ENCODE measurements at places on chromosomes 5 and 9. TPM values are rescaled to one million over a fixed set of nuclear protein-coding genes. Genes with fewer than 3 reads are reported as not detected.

DNA sequence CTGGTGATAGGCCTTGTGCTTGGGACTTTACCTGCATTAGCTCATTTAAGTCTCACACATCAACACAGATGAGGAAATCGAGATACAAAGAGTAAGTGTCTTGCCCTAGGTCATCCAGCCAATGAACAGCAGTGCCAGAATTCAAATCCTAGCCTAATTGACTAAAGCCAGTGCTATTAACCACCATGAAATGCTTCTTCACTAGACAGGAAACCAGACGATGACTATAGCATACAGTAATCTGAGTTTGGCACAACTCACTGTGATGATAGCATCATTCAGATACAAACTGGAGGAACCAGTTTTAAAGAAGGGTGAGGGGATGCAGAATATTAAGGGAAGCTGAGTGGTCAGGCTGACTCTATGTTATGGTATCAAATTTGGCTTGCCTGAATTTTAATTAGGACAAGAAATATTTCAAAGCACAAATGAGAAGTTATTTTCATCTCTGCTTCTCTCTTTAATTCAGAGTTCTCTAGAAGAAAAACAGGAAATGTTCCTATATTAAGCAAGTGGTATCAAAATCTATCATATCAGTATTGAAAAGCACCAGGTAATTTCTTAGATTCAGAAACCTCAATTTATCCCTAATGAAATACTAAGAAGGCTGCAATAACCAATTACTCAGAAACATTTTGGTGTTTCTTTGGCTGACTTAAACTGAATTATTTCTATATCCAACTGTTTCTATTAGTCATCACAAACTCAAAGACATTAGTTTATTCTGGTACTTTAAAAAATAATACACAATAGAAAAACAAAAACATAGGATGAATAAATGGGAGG is 147.0 kb upstream of the RASA1 start:
- peaks cover 6% of the 10 kb centered on the region for H3K36me3 ChIP-seq
- peaks cover 59% of the 10 kb centered on the region for H3K4me1 ChIP-seq
- peaks cover 4% of the 10 kb centered on the region for H3K27me3 ChIP-seq
- peak; percentile 10 for DNase-seq
- peak overlapping the region; percentile 18 for H3K4me3 ChIP-seq
- peak overlapping the region; percentile 86 for H3K27ac ChIP-seq

Gene NSMF
- 57.6 TPM for total RNA-seq

DNA sequence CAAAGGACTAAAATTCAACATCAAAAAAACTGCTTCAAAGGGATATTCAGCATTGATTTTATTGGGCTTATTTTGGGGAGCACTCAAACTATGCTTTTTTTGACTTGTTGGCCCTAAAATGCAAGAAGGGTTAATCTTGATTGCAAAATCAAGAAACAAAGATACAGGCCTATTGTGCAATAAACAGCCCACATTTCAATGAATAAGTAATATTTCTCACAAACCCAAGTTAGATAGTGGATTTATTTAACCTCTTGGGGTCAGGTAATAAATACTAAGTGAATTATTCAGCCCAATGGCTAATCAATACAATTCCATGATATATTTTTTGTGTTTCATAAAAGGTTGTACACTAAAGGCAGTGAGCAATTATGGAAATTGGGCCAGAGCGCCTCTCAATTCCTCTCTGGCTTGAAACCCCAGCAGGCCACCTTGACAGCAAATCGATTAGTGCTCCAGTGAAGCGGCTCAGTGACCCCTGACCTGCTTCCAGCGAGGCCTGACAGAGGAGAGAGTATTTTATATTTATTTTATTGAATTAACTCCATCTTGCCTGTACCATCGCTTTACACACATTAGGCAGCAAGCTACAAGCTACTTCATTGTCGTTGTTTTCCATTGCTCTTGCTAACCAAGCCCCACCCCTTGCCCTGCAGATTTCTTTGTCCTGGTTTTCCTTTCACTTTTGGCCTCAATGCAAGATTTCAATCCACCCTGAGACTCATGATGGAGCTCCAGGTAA is 65.5 kb downstream of the EBF1 start:
- no peak overlapping the region for H3K27ac ChIP-seq
- no peak overlapping the region for H3K4me3 ChIP-seq

- DNase-seq = no peak
- no peak overlapping the region for H3K4me3 ChIP-seq
- H3K4me1 ChIP-seq = no peaks in the 10 kb centered on the region
- no peaks in the 10 kb centered on the region for H3K36me3 ChIP-seq
Observed at GRCh38 chr5:98041661-98042060, 731.8 kb upstream of the RGMB start.

GRCh38 chr5:999032-999501 is 9.5 kb upstream of the NKD2 start:
- peaks cover 14% of the 10 kb centered on the region for H3K27me3 ChIP-seq
- no peak overlapping the region for H3K27ac ChIP-seq
- DNase-seq = no peak
- H3K4me3 ChIP-seq = no peak overlapping the region
- H3K36me3 ChIP-seq = no peaks in the 10 kb centered on the region

- peaks cover 3% of the 10 kb centered on the region for H3K27me3 ChIP-seq
- peaks cover 63% of the 10 kb centered on the region for H3K4me1 ChIP-seq
- H3K27ac ChIP-seq = no peak overlapping the region
- DNase-seq = no peak
Observed at GRCh38 chr5:56684159-56684558, 131.2 kb upstream of the MAP3K1 start.

DNA sequence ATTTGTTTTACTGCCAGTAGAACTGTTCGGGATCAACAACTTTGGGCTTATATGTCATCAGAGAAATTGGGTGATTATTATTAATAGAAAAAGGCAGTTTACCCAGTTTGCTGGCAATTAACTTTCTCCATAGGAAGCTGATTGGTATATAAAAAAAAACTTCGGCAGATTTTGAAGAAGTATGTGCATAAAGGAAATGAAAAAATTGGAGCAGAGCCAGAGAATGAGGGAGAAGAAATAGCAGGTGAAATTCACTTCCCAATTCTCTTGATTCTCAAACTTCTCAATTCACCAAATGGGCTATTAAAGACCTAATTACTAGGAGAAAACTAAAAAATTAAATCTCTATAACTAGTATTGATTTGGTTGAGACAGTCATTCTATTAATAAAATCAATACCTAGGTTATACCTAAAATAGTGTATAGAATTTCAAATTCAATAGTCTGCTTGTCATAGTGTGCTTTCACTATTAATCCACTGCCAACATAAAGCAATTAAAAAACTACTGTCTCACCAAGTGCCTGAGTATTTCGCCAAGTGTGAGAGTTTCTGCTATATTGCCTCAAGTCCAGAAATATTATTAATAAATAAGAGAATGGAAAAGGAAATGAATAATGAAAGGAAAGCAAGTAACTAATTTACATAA is 47.5 kb downstream of the STX17 start:
- peaks cover 24% of the 10 kb centered on the region for H3K36me3 ChIP-seq
- no peaks in the 10 kb centered on the region for H3K27me3 ChIP-seq
- DNase-seq = no peak
- peaks cover 8% of the 10 kb centered on the region for H3K4me1 ChIP-seq

DNA sequence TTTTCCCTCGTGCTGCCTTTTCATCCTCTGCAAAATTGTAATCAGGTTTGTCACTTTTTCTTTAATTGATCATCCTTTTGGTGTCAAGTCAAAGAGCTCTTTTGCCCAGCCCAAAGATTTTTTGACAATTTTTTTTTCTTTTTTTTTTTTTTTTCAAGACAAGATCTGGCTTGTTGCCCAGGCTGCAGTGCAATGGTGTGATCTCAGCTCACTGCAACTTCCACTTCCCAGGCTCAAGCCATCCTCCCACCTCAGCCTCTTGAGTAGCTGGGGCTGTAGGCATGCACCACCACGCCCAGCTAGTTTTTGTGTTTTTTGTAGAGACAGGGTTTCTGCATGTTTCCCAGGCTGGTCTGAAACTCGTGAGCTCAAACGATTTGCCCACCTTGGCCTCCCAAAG is 36.7 kb downstream of the CDK7 start:
- H3K4me3 ChIP-seq = no peak overlapping the region
- H3K4me1 ChIP-seq = peaks cover 14% of the 10 kb centered on the region
- H3K27me3 ChIP-seq = no peaks in the 10 kb centered on the region

DNA sequence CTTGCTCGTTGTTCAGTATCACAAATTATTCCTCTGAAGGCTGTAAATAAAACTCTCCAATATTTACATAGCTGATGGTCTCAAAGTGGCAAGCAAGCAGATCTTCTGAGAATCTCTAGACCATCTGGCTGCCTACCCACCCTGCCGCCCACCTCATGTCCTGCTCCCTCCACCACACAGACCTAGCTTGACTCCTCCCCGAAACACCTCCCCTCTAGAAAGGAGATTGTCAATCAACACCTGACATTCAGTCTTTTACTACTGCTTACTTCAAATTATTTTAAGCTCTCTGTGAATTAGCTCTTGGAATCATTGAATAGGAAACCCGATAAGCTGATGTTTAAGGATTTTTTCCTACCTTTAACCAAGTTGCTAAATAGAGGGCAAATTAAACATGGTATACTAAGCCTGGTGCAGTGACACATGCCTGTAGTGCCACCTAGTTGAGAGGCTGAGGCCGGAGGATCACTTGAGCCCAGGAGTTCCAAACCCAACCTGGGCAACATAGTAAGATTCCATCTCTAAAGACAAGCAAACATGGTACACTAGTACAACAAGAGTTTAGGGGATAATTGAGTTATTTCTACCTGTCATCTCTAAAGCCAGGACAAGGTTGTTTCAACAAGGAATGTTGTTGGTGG is 10.9 kb upstream of the SOWAHA start:
- peaks cover 52% of the 10 kb centered on the region for H3K27me3 ChIP-seq
- no peaks in the 10 kb centered on the region for H3K4me1 ChIP-seq
- no peaks in the 10 kb centered on the region for H3K36me3 ChIP-seq
- no peak overlapping the region for H3K27ac ChIP-seq
- H3K4me3 ChIP-seq = no peak overlapping the region

DNA sequence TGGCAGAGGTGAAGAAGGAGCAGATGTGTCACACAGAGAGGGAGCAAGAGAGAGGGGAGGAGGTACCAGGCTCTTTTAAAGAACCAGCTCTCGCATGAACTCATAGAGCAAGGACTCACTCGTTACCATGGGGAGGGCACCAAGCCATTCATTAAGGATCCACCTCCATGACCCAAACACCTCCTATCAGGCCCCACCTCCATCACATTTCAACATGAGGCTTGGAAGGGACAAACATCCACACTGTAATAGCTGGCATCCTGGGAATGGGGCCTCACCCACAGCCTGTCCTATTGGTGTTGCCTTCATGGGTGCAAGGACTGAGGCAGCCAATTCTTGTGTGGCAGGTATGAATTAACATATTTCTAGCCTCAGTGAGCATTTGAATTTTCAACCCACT is 11.6 kb upstream of the TNFAIP8 start:
- no peak overlapping the region for H3K4me3 ChIP-seq
- no peak for DNase-seq
- peaks cover 92% of the 10 kb centered on the region for H3K4me1 ChIP-seq
- H3K27ac ChIP-seq = peak overlapping the region; percentile 68
- no peaks in the 10 kb centered on the region for H3K27me3 ChIP-seq

Gene SVEP1
- total RNA-seq = not detected

- no peaks in the 10 kb centered on the region for H3K36me3 ChIP-seq
- H3K27ac ChIP-seq = no peak overlapping the region
- no peaks in the 10 kb centered on the region for H3K27me3 ChIP-seq
- H3K4me3 ChIP-seq = no peak overlapping the region
- no peak for DNase-seq
- H3K4me1 ChIP-seq = no peaks in the 10 kb centered on the region
Observed at GRCh38 chr5:97627272-97627671, 444.2 kb upstream of the RIOK2 start.

- H3K27ac ChIP-seq = no peak overlapping the region
- no peak overlapping the region for H3K4me3 ChIP-seq
- no peaks in the 10 kb centered on the region for H3K27me3 ChIP-seq
- no peaks in the 10 kb centered on the region for H3K36me3 ChIP-seq
Observed at GRCh38 chr9:25570802-25571201, 107.4 kb downstream of the TUSC1 start.

- H3K4me1 ChIP-seq = peaks cover 1% of the 10 kb centered on the region
- no peaks in the 10 kb centered on the region for H3K27me3 ChIP-seq
- H3K4me3 ChIP-seq = no peak overlapping the region
Observed at GRCh38 chr5:147188200-147189108, 46.4 kb upstream of the STK32A start.

GRCh38 chr5:165139262-165139661 is 1633.8 kb downstream of the MAT2B start:
- no peak overlapping the region for H3K4me3 ChIP-seq
- H3K4me1 ChIP-seq = no peaks in the 10 kb centered on the region
- H3K27me3 ChIP-seq = no peaks in the 10 kb centered on the region
- no peaks in the 10 kb centered on the region for H3K36me3 ChIP-seq

GRCh38 chr5:41240390-41240789 is 27.1 kb upstream of the C6 start:
- no peak for DNase-seq
- H3K4me3 ChIP-seq = no peak overlapping the region
- H3K4me1 ChIP-seq = no peaks in the 10 kb centered on the region
- no peaks in the 10 kb centered on the region for H3K27me3 ChIP-seq
- H3K27ac ChIP-seq = no peak overlapping the region

DNA sequence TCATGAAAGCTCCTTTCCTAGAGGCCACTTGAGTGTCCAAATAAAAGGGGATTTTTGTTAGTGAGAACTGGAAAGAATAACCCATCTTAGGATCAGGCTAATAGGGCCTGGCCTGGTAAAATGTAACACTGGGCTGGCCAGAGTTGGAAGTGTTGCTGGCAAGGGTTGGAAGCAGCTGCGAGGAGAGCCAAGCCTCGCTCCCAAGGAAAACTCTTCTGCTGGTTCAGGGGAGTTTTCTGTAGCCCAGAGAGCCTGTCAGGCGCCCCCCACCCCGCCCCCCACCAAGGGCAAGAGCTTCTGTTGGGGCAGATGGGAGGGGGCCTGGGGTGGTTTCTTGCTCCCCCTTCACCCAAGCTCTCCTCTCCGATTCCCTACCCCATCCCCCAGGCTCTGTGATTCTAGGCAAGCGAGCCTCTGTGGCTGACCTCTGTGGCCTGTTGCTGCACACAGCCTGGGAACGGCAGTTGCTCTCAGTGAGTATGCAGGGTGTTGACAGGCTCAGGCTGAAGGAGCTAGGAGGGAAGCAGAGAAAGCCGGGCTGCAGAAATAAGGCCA is 547.8 kb downstream of the CCDC171 start:
- H3K36me3 ChIP-seq = no peaks in the 10 kb centered on the region
- no peaks in the 10 kb centered on the region for H3K4me1 ChIP-seq
- no peak overlapping the region for H3K4me3 ChIP-seq
- H3K27ac ChIP-seq = no peak overlapping the region
- no peak for DNase-seq
- H3K27me3 ChIP-seq = no peaks in the 10 kb centered on the region

Gene FBLL1
- not detected for total RNA-seq

DNA sequence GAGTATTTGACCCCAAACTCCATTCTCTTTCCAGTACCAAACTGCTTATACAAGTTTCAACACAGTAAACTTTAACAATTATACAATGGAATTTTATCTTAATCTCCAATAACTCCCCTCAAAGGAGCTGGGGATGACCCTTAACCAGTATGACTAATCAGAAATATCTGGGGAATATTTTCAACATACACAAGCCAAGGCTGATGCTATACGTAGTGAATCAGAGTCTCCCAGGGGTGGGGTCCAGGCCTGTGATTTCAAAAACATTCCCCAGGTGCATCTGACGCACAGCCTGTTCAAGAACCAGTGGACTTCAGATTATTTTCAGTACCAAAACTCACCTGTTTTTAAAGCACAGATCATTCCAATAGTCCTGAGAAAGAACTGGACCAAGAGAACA is 11.8 kb upstream of the SEMA5A start:
- no peaks in the 10 kb centered on the region for H3K36me3 ChIP-seq
- H3K27me3 ChIP-seq = no peaks in the 10 kb centered on the region
- no peaks in the 10 kb centered on the region for H3K4me1 ChIP-seq

GRCh38 chr9:136484153-136485048 is 1.6 kb upstream of the SEC16A start:
- peak overlapping the region; percentile 56 for H3K4me3 ChIP-seq
- H3K4me1 ChIP-seq = peaks cover 27% of the 10 kb centered on the region
- H3K36me3 ChIP-seq = peaks cover 8% of the 10 kb centered on the region
- no peaks in the 10 kb centered on the region for H3K27me3 ChIP-seq
- H3K27ac ChIP-seq = peak overlapping the region; percentile 42

Gene CDKN2A
- total RNA-seq = 15.9 TPM

Data from activated CD4-positive, alpha-beta T cell treated with anti-CD3 and anti-CD28 coated beads, Interleukin-2, amount 10 ng/mL, durations not matched to agents 7 days and 5 days (primary cell).